ENCODE measurements at places on chromosomes 1 and 21.

- no peak for DNase-seq
These were observed 17.4 kb downstream of the TIAM1 start for GRCh38 chr21:31326522-31327242.

DNA sequence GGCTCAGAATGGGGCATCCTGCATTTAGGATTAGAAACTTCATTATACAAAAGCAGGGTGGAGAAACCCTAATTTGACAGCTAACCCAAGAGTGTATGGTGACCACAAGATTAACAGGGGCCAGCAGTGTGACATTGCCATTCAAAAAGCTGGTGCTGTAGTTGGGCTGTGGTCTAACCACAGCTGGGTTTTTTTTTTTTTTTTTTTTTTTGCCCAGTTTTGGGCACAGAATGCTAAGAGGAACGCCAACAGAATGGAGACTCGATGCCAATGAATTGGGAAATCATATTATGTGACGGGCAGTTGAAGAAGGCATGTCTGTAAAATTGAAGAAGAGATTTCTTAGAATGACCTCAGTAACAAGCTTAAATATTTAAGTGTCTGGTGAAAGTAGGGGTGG lies 58.4 kb downstream of the NFIA start:
- no peak for DNase-seq

- DNase-seq = no peak
These were observed 47.1 kb downstream of the SSX2IP start for GRCh38 chr1:84643183-84643582.

GRCh38 chr1:216910081-216910840 lies 187.0 kb upstream of the ESRRG start:
- DNase-seq = no peak

- no peak for DNase-seq
These were observed 57.1 kb upstream of the ATP1B1 start for GRCh38 chr1:169049258-169049938.

- DNase-seq = no peak
These were observed 71.8 kb downstream of the RUNX3 start for GRCh38 chr1:24858277-24858676.

GRCh38 chr1:222995236-222995580 lies 147.8 kb downstream of the TLR5 start:
- no peak for DNase-seq

All from NCI-H1417 treated with DMSO at 0.1 percent for 48 hours (cell line).